ENCODE measurements at places on chromosomes 2 and 18.

GRCh38 chr2:160338901-160339685 lies 139.0 kb upstream of the ITGB6 start:
- no peak for DNase-seq

DNA sequence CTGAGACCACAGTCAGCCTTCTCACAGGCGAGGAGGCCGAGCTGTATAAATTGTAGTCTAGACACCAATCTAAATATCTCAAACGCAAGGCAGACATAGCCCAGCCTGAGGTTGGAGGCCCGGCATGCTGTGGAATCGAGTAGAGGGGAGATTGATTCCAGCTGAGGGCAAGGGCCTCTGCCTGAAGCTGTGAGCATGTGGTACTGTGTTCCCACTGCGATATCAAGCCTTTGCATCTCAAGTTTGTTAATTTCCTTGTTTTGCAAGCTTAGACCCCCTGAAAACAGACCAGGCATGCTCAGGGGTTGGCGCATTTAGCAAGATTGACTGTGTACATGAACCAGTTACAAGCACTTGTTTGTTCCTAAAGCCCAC lies 65.1 kb upstream of the FOSL2 start:
- DNase-seq: no peak

GRCh38 chr18:5275872-5276271 lies 19.7 kb downstream of the ZBTB14 start:
- no peak for DNase-seq

DNA sequence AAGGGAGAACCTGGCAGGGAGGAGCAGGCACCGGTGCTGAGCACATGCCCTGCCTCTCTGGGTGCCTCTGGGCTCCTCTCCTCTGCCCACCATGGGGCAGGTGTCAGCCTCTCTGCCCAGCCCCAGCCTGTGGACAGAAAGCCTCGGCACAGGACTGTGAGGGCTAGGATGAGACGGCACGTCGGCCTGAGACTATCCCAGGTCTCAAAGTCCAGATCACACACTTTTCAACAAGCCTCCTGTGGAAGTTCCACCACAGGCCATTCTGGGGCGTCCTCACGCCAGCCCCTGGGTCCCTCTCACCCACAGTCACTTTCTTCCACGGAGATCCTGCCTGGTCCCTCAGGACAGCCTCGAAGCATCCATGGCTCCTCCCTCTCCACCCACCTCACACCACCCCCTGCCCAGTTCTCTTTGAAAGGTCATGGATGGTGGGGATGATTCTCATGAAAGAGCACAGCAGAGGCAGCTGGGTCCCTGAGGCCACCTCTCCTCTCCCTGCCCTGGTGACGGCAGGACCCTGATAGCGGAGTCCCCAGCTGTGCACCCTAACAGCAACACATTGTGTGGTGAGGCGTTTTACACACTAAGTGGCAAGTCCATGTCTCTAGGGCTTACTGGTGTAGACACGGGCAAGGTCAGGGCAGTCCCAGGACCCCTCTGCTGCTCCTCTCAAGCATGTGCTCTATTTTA lies 569.4 kb upstream of the SALL3 start:
- no peak for DNase-seq

All from activated T-helper 2 cell treated with anti-CD3 and anti-CD28 coated beads, Interferon-gamma antibody, Interleukin-2, Interleukin-4, amounts not matched to agents 10 μg/mL and 5 μg/mL and 100 μg/mL, durations not matched to agents 14 hours and 24 hours and 36 hours (primary cell).